ENCODE measurements at places on chromosomes 5 and 9. TPM values are rescaled to one million over a fixed set of nuclear protein-coding genes. Genes with fewer than 3 reads are reported as not detected.

The PHYHD1 gene
- total RNA-seq, result 0.23 TPM

The DMRT3 gene
- total RNA-seq, result not detected

The FGD3 gene
- total RNA-seq, result 0.55 TPM

The CTXN3 gene
- total RNA-seq, result not detected

The INSL6 gene
- not detected for total RNA-seq

The EDIL3 gene
- 0.16 TPM for total RNA-seq

The SLC27A4 gene
- total RNA-seq, result 35.9 TPM

The ZDHHC11 gene
- 12.6 TPM for total RNA-seq

The SLC25A2 gene
- not detected for total RNA-seq

The HRH2 gene
- 0.51 TPM for total RNA-seq

The TMEM171 gene
- 6.8 TPM for total RNA-seq

The PCDHGB6 gene
- 0.13 TPM for total RNA-seq

The WNT8A gene
- total RNA-seq, result not detected

The RMRP gene
- 8.1 TPM for total RNA-seq

The DRD1 gene
- total RNA-seq, result 0.08 TPM

The TIFAB gene
- total RNA-seq, result not detected

The SERF1B gene
- total RNA-seq, result 77.3 TPM

The ADRA1B gene
- total RNA-seq, result 20.0 TPM

The DNLZ gene
- 37.9 TPM for total RNA-seq

The IL3 gene
- not detected for total RNA-seq

The EIF4EBP3 gene
- 2.3 TPM for total RNA-seq

The CDK5RAP2 gene
- 27.6 TPM for total RNA-seq

The FAM151B gene
- total RNA-seq, result 1.8 TPM

The GABRA6 gene
- total RNA-seq, result not detected

The LRRC26 gene
- 0.59 TPM for total RNA-seq

The TAF11L10 gene
- not detected for total RNA-seq
